ENCODE measurements at places on chromosomes 6 and 20.

- no peak for DNase-seq
Measured at GRCh38 chr6:31453259-31453658, 44.7 kb upstream of the MICB start.

GRCh38 chr6:82869493-82869892 is 196.1 kb downstream of the UBE3D start:
- no peak for DNase-seq

DNA sequence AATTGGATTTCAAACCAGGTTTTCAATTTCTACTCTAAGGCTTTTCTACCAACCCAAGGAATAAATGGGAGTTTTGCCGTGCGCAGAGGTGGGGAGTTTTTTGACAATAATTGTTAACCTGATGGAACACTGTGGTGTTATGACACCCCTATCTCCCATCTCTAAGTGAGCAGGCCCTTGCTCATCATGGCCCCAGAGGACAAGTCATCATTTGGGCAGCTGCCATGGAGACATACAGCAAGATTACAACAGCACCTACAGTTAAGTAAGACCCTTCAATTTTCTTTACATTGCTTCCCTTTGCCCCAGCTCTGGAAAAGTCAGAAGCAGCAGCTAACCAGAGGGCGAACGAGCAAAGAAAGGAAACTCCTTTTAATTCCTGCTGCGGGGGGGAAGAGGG is 54.3 kb downstream of the ADGRF5 start:
- no peak for DNase-seq

DNA sequence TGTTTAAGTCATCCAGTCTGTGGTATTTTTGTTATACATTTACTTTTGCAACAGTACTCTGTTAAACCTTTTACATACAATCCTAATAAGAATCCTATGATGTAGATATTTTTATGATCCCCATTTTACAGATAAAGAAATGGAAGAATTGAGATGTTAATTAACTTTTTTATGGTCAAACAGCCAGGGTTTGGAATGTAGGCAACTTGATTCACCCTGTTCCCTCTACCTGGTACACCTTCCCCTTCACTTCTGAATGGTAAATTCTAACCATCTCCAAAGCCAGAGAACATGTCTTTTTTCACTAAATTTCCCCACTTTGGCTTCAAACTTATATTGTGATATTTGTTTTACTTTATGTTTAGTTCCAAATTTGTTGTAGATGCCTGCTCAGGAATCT is 300.1 kb downstream of the PHF3 start:
- DNase-seq = no peak

DNA sequence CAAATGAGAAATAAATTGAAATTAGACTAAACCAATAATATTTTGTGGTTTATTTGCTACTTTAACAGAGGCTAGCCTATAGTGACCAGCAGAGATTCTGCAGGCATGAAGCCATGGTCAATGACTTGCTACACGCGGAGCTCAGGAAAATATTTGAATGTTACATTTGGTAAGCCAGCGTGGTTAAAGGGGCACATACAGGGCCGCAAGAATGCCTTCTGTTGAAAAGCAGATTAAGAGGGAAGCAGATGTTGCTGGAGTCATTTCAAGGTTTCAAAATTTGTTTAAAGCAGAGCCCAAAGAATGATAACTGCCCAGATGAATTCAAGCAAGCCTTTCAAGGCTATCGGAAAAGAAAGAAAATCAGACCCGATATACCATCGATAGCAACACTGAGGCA is 294.3 kb upstream of the MAN1A1 start:
- DNase-seq = no peak

- DNase-seq = no peak
Measured at GRCh38 chr6:82906951-82907350, 158.7 kb downstream of the UBE3D start.

- no peak for DNase-seq
Measured at GRCh38 chr6:35319346-35320030, 21.9 kb downstream of the DEF6 start.

GRCh38 chr20:59217173-59217572 is 53.6 kb downstream of the ZNF831 start:
- DNase-seq = no peak

DNA sequence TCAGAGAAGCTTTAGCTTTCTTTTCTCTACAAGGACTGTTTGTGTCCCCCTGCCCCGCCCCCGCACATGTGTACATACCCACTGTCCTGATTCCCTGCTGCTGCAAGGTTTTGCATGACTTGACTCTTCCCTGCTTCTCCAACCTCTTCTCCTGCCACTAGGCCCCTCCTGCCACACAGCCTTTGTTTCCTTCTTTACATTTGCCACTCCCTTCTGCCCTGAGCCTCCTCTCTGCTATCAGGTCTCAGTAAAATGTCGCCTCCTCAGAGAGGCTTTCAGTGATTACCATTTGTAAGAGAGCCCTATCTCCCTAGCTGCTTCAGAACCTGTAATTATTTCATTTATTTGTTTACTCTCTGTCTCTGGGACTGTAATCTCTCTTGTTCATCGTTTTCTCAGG is 56.4 kb upstream of the VSTM2L start:
- no peak for DNase-seq

- DNase-seq = no peak
Measured at GRCh38 chr6:84707171-84707570, 57.2 kb downstream of the TBX18 start.

DNA sequence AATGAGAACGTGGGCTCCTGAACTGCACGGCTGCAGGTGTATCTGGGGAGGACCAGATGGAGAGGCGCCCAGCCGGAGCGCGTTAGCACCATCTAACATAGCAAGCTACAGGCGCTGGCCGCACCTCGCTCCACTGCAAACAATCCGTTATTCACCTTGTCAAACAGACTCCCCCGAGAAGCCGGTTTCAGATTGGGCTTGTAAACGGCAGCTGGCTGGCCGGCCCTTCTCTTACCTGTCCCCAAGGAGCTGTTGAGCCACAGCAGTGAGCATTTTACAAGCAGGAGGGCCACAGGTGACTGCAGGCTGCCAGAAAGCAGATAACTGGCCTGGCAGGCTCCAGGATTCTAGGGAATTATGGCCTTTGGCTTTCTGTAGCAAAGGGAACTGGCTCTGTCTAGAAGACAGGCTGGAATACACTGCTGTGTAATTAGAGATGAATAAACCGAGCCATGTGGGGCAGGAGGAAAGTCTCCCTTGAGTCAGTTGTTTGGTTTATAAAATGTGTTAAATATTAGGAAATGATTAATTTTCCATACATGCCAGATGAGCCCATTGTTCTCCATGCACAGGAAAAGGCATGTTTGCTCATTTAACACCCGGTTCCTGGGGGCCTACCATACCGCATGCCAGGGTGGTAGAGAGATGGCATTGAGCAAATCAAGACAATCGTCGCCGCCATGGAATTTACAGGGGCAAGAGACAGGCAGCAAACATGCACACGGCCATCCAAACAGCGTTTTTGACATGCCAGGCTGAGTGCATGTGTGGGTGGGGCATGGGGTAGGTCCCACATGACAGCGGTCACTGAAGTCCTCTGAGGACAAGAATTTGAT is 159.3 kb downstream of the NFATC2 start:
- DNase-seq = peak; percentile 58

- DNase-seq = no peak
Measured at GRCh38 chr6:8238773-8239683, 136.7 kb upstream of the EEF1E1 start.

- DNase-seq = no peak
Measured at GRCh38 chr6:112202639-112203341, 51.6 kb downstream of the LAMA4 start.

DNA sequence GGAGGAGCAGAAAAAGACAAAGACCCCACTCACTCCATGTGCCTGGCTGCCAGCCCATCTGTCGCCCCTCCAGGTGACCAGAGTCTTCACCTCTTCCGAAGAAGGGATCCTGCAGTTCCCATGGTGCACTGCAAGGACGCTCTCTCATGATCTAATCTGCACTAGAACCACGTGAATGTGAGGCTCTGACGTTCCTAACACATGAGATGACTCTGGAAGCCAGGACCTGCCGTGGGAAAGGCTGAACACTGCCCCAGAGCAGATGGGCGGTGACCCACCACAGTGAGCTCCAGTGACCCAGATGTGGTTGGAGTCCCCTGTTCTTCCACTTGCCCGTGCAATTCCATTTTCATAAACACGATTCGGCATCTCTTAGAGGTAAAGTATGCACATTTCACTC is 39.6 kb upstream of the PDE10A start:
- no peak for DNase-seq

DNA sequence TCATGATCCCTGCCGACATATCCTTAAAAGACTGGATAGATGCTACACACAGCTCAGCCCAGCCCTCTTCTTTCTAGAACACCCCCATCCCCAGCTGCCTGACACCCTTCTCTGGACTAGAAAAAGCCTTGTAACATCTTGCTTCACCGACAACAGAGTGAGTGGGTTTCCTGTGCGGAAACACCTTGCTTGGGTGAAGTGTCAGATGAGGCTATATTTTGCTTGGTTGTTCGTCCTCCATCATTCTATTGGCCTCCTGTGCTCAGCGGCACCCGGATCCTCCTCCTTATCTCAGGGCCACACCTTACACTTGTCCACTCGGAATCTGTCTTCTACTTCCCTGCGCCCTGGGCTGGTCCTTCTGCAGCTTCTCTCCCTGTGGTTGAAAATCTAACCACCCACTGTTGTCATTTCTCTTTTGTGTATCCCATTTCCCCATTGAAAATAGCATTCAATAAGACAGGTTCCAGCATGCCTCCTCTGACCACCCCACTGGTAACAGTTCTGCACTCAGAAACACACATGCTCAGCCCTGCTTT is 101.3 kb upstream of the MLN start:
- DNase-seq = no peak

DNA sequence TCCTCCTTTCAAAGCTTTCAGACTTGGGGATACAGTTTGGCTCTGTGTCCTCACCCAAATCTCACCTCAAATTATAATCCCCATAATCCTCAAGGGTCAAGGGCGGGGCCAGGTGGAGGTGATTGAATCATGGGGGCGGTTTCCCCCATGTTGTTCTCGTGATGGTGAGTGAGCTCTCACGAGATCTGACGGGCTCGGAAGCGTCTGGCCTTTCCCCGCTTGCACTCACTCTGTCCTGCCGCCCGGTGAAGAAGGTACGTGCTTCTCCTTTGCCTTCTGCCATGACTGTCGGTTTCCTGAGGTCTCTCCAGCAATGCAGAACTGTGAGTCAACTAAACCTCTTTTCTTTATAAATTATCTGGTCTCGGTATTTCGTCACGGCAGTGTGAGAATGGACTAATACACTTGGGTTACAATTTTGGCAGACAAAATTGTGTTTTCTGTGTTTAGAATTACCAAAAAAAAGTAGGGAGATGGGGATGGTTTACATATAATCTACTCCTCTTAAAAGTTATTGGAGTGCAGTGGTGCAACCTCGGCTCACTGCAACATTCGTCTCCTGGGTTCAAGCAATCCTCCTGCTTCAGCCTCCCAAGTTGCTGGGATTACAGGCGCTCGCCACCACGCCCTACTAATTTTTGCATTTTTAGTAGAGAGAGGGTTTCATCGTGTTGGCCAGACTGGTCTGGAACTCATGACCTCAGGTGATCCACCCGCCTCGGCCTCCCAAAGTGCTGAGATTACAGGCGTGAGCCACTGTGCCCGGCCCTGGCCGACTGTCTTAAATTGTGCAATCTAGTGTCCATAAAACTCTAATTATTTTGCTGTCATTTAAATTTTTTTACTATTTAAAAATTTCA is 33.6 kb upstream of the PXDC1 start:
- DNase-seq = no peak

DNA sequence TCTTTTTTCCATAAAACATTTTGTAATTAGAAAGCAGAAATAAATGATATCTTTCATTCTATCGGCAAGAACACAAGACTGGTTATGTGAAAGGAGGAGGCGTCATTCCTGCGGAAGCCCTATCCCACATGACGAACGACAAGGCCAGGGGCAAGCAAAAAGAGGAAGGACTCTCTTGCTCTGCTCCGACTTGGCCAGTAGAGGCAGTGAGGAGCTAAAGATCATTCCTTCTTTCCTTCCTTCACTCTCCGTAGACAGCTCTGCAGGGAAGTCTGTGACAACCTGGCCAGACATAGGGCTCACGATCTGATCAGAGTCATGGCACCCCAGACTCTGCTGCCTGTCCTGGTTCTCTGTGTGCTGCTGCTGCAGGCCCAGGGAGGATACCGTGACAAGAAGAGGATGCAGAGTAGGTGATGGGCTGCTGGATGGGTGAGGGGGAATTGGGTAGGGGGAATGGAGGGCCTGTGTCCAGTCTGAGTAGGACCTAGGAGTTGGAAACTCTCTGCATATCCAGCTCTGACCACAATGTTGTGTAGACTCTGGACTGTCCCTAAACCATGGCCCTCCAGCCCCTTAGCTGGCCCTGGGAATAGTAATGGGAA is at the start of gene WFDC10A:
Gene WFDC10A, plus strand, starts transcription at position 244 of the 605 bp plus-strand sequence. Its CDS starts 75 bp downstream, at position 319.
- DNase-seq = no peak

DNA sequence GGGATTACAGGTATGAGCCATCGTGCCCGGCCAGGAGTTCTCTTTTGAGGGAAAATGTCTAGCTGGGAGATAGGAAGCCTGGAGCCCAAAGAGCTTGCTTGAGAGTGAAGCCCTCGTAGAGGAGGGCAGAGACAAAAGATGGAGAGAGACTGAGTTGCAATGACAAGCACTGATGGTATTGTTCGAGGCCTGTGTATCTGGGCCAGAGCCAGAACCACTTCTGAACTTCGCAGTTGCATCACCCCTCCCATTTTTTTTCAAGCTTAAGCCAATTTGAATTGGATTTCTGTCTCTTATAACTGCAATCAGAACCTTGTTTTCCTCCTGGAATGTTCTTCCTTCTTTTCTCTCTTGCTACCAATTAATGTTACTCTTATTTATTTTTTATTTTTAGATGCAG is 83.1 kb downstream of the KCNB1 start:
- no peak for DNase-seq

- DNase-seq = no peak
Measured at GRCh38 chr6:30775104-30775503, 30.8 kb upstream of the IER3 start.

- DNase-seq = no peak
Measured at GRCh38 chr20:889932-890463, 26.1 kb downstream of the ANGPT4 start.

GRCh38 chr6:148831531-148831930 is 84.7 kb downstream of the UST start:
- no peak for DNase-seq

GRCh38 chr6:146161664-146162063 is 132.8 kb downstream of the GRM1 start:
- no peak for DNase-seq
